ENCODE measurements at places on chromosomes 5 and 9.

GRCh38 chr9:115717711-115718173 lies 435.8 kb upstream of the PAPPA start:
- DNase-seq, result no peak

GRCh38 chr9:126734877-126735276 lies 70.0 kb upstream of the ZBTB43 start:
- DNase-seq, result no peak

- no peak for DNase-seq
Observed at GRCh38 chr9:26426551-26427131, 466.0 kb downstream of the CAAP1 start.

GRCh38 chr5:55982957-55983381 lies 11.8 kb downstream of the IL6ST start:
- DNase-seq, result no peak

DNA sequence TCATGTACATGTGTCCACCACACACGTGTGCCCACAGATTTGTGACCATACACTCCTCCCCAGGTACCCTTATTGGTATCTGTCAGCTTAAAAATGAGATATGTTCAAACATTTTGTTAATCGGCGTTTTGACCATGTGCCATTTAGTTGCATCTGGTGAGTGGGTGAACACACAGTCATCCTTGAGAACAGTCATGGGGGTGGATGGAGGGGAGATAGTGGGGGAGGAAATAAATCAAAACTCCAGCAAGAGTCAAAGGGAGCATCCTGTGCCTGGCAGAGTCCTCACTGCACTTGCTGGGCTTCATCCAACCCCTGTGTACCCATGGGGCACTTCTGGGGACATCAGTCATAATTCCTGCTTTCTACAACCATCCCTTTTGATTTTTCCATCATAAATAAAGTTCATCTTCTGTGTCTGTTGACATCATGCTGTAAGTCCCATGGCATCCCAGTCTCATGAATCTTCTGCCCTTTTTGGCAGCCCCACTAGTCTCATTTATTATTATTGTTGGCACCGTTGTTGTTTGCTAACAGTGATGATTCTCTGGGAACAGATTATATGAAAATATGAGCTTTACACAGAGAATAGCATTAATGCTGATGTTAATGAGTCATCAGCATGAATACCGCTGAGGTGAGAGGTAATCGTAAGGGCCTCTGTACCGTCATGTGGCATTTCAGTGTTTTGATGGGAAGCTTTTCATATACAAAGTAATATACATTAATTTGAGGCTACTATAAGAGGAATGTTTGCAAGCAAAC lies 24.4 kb upstream of the CLK4 start:
- no peak for DNase-seq

- DNase-seq, result no peak
Observed at GRCh38 chr9:89844535-89844934, 239.7 kb downstream of the GADD45G start.

DNA sequence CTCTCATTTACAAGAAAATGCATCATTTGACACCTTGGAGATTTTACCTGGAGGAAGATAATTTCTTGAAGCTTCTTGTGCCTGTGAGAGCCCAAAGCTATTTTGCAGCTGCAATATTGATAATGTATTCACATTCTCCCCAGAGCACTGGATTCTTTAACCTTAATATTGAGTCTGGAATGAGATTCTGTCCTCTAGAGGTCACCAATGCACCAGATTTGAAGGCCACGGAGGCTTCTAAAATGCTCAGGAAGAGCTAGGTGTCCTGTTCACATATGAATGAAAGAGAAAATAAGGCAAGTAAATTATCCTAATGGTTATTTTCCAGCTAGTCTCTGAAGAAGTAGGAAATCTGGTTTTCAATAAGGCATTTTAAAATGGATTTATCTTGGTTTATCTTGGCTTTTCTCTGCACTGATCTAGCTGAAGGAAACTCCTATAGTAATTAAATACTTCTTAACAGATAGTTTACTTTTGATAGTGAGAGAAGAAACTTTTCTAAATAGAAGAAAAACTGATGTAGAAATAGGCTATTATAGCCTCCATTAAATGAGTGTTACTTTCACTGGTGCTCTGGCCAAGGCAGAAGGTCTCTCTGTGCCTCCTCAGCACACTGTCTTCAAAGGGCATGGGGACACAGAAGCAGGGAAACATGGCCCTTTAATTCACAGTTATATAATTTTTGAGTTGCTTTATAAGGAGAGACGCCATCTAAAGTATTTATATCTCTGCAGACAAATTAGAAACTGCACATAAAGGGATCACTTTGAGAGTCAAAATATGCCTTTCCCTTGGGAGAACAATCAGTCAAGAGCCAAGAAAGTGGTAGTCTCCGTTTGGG lies 297.0 kb upstream of the ACTBL2 start:
- DNase-seq, result peak; percentile 73

DNA sequence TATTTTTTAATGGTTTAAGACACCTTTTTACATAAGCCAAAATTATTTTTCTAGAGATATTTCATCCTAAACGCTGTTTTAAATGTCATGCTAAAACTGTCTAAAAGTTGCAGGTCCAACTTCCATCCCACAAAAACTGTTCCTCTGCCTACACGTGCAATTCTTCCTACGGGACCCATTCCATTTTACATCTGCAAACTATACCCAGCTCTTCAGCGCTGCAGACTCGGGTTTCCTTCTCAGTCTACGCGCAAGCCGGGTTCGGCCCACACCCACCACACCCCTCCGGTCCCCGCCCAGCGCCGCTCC lies 8.7 kb downstream of the RANBP6 start:
- no peak for DNase-seq

DNA sequence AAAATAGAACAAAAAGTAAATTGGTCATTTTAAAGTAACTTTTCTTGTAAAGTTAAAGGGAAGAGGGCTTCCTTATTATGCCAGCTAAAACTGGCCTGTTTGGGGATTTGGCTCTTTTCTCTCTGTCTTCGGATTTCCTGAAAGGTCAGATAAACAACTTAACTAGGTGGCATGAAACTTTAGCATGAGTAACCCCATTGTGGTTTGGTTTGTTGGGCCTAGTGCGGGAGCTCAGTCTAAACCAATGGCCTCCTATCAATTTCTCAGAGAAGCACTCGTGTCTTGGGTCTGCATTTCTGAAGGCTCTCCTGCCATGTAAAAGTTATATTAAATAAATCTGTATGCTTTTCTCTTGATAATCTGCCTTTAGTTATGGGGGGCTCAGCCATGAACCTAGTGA lies 48.5 kb upstream of the ANKH start:
- no peak for DNase-seq

- no peak for DNase-seq
Observed at GRCh38 chr9:35481347-35481975, 8.4 kb upstream of the RUSC2 start.

DNA sequence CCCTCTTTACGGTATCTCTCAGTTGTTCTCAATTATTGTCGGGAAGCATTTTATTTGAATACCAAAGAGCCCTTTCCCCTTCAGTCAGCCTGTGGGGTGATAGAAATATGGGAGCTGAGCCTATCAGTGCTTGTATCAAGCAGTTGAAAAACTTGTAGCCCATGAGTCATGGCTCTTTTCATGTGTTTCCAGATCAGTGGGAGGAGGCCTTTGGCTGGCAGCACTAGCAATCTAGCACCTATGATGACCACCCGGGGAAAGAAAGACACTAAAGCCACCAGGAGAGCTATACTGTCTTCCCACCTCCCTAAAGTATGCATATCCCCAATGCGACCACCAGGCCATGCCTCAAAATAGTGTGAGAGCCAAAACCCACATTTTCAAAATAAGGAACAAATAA lies 696.9 kb upstream of the C9orf72 start:
- DNase-seq, result no peak

- DNase-seq, result no peak
Observed at GRCh38 chr5:1564182-1564748, 40.5 kb upstream of the LPCAT1 start.

GRCh38 chr5:145681686-145682085 lies 153.5 kb downstream of the PRELID2 start:
- no peak for DNase-seq

DNA sequence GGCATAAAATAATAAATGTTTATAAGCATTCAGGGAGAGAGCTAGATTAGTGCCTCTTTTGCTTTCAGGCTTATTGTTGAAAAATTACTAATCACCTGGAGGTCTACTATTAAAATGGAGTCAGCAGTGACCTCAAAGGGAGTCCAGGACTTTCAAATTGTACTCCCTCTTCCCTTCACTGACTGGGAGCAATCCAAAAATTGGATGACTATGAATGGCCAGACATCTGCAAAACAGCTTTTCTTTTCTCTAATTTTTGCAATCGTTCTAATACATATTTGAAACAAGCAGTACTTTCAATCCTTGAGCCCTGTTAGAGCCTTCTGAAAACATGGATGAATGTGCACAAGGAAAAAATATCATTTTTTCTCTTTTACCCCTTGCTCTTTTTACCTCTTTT lies 461.8 kb downstream of the TMEM232 start:
- DNase-seq, result peak; percentile 47

GRCh38 chr9:135215571-135216161 lies 128.2 kb downstream of the OLFM1 start:
- no peak for DNase-seq

DNA sequence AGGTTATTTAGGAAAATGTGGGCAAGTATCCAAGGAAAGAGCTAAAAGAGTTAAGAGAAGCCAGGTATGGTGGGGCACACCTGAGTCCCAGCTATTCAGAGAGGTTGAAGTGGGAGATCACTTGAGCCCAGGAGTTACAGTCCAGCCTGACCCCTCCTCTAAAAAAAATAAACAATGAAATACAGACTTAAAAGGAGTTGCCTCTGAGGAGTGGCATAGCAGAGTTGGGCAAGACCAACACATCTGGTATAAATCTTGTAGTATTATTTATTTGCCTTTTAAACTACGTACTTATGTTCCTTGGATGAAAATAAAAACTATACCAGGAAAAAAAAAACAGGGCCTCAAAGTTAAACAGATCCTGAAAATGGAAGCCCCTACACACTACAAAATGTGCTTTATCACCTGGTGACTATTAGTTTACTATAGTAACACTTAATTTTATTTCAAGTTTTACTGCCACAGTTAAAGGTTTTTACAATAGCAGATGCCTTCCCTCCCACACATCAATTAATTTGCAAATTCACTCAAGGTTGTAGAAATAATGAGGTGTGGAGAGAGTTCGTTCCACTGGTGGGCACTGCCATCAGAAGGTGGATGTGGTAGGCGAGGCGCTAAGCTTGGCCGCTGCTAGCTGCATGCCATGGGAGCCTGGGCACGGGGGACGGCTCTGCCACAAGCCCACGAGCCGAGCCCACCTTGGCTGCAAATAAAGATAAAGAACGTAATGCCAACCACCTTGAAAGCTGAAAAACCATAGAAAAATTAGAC lies 48.0 kb downstream of the MED27 start:
- no peak for DNase-seq

GRCh38 chr5:43152946-43153345 lies 32.2 kb downstream of the ZNF131 start:
- no peak for DNase-seq

- DNase-seq, result no peak
Observed at GRCh38 chr5:179296150-179296821, 49.0 kb downstream of the ADAMTS2 start.

DNA sequence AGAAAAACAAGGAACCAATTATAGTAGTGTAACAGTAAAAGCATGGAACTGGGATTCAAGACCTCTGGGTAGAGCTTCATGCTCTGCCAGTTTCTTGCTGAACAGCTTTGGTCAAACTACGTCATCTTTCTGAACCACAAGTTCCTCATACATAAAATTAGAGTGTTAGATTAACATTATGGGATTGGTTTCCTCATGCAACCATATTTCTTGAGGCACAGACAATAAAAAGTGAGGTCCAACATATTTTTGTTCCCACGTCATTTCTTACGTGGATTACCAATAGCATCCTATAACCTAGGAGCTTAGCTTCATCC lies 354.8 kb downstream of the TMEM232 start:
- DNase-seq, result no peak

DNA sequence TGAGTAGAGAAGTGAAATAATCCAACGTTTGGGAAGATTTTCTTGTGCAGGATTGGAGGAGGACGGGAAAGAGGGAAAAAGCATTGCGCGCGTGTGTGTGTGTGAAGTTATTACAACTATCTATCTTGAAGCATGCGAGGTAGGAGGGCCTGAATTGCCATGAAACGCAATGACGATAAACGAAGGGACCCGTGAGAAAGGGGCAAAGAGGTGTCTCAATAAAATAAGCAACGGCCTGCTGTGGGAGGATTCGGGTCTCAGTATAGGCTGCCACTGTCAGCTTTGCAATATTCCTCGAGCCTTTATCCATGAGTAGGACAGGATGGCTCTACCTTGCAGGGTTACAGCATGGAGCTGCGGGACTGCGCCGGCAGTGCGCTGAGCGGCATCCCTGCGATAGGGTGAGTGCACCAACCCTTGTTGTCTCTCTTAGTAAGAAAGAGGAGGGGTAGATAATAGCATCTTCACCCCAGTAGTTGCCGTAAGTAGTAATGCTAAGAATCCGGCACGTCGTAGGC lies 631 bp upstream of the RCL1 start:
- no peak for DNase-seq

DNA sequence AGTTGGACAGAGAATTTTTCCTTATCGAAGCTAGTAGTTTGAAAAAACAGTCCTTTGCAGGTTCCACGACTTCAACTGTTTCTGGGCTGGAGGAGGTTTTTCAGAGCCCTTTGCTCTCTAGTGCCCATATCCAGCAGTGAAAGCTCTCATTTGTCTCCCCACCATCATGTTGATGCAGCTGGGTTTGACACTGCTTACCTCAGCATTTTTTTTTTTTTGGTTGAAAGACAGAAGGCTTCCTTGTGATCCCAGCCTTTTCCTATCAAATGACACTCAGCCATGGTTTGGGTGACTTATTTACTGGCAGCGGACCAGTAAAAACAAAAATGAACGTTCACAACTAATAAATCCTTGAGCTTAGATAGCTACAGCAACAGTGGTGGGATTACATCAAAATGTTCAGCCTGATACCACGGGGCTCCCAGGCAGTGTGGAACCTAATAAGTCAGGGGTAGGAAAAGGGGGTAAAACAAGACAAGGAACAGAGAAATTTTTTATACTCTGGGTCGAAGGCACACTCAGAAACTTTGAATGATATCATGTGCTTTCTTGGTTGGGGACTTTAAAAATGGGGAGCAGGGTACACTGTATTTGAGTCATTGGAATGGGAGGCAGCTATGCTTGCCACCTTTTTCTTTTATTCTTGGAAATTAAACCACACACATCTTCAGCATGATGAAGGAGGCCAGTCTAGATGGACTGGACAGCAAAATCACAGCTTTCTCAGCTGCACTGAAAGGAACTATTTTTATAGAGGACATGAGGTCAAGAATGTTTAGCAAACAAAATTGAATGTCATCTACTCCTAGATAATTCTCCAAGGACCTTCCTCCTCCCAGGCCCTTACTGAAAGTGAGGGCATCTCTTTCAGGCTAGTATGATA lies 308.9 kb upstream of the MPDZ start:
- DNase-seq, result no peak

DNA sequence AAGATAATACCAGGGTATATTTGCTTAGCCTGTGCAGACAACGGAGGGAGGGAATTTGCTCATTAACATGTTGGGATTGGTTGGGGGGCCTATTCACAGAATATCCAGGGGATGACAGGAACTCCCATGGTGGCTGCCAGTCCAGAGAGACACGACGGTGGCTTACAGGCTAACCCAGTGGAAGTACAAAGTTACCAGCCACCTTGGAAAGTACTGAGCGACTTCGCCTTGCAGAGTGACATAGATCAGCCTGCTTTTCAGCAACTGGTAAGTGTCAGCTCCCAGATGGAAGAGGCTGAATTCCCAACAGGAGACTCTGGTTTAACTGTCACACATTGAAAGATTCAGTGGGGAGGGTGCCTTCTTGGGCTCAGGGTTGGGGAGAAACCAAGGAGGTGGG lies 7.9 kb downstream of the ISL1 start:
- no peak for DNase-seq

- no peak for DNase-seq
Observed at GRCh38 chr5:42021923-42022322, 96.8 kb downstream of the FBXO4 start.

Data from hindlimb muscle (tissue), 1 donor.